ENCODE measurements at places on chromosomes 3 and 15.

DNA sequence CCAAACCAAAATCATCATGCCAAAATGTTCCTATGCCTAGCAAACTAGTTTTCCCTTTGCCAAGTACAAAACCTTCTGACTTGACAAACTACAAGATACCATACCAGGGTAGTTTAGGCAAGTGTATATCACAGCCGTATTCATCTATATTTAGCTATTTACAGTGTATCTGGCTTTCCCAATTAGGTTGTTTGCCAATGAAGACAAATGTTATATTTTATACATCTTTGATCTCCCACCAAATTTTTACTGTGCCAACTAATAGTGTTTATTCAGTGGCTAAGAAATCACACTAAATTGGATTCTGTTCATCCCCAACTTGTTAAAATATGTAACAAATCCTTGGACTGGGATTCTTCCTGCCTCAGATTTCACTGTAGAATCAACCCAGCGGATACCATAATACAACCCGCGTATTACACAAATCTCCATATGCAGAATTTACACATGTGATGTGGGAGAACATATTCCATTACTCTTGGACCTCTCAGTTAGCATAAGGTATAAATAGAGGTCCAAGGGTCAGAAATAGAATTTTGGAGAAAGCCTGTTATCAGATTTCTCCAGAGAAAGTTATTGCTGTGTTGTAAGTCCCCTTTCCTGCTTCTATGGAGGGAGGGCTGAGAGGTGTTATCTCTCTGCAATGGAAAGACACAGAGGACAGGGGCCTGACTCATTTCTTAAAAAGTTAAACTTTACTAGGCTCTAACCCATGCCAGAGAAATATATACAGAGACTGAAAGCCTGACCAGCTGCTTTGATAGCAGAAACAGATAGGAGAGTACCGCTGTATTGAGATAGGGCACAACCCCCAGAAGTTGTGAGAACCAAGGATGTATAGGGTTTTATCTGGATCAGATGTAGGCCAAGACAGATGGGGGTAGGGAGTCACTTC lies 467.0 kb downstream of the FGF12 start:
- no peak for DNase-seq

DNA sequence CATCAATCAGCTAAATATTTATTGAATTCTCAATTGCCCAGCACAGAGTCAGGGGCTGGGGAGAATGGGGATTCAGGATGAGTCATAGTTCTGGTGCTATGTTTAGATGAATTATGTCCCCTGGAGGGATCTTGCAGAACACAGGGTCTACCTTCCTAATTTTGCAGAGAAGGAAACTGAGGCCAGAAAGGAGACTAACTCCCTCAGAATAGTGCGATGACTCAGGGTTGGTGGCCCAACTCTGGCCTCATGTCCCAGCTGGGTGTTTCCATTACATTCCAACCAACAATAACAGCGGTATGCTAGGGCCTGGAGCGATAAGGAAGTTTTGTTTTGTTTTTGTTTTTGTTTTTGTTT lies 270.9 kb downstream of the TLE3 start:
- no peak for DNase-seq

GRCh38 chr3:66010739-66011655 lies 27.7 kb downstream of the MAGI1 start:
- no peak for DNase-seq

GRCh38 chr3:120284747-120285507 lies at the start of gene GPR156:
GPR156 (minus strand) TSS chr3:120285222; CDS start chr3:120244098, 41,124 bp downstream.
- DNase-seq, result no peak

- no peak for DNase-seq
Measured at GRCh38 chr3:77171026-77171425, 131.1 kb downstream of the ROBO2 start.

GRCh38 chr15:89128320-89129122 lies 40.3 kb downstream of the ABHD2 start:
- no peak for DNase-seq

DNA sequence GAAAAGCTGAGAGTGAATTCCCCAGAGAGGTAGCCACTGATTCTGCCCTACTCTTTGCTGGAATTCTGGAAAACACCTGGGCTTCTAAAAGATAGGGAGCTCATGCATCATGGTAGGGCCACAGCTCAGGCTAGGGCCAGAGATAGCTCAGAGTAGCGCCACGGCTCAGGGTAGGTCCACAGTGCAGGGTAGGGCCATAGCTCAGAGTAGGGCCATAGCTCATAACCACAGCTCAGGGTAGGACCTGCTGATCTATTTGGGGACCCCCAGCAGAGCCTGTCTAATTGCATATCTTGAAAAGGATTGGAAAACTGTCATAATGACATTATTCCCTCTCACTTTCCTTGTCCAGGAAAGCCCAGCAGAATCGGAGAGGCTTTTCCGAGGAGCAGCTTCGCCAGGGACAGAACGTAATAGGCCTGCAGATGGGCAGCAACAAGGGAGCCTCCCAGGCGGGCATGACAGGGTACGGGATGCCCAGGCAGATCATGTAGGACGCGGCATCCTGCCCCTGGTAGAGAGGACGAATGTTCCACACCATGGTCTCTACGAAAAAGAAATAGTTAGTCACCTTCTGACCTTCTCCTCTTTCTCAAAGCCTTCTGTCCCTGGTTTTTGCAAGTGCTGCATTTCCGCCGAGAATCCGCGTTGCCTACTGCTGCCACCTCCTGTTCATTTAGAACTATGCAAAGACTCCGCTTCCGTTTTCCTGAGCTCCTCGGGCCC lies 14.5 kb downstream of the TAGLN3 start:
- peak; percentile 56 for DNase-seq

DNA sequence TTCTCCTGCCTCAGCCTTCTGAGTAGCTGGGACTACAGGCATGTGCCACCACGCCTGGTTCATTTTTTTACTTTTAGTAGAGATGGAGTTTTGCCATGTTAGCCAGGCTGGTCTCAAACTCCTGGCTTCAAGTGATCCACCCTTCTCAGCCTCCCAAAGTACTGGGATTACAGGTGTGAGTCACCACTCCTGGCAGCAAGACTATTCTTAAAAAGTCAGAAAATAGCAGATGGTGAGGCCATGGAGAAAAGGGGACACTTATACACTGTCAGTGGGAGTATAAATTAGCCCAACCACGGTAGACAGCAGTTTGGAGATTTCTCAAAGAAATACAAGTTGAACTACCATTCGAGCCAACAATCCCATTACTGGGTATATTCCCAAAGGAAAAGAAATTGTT lies 603.3 kb upstream of the TBL1XR1 start:
- DNase-seq, result no peak

All from CD4-positive, alpha-beta T cell treated with Interleukin-6 at 100 ng/mL for 8 hours (primary cell).